Calu3 (cell line): ENCODE measurements at places on chromosomes 12 and 14. TPM values are rescaled to one million over a fixed set of nuclear protein-coding genes. Genes with fewer than 3 reads are reported as not detected.

Gene GLIPR1
- 27.7 and 38.5 TPM in 2 replicates for total RNA-seq

Gene TMEM106C
- 67.2 and 77.3 TPM in 2 replicates for total RNA-seq

Gene DAO
- total RNA-seq: not detected in 2 replicates

Gene TBK1
- 40.4 and 42.9 TPM in 2 replicates for total RNA-seq

GRCh38 chr12:74317078-74317601 is 220.5 kb upstream of the ATXN7L3B start:
- DNase-seq: peak; percentile 52

DNA sequence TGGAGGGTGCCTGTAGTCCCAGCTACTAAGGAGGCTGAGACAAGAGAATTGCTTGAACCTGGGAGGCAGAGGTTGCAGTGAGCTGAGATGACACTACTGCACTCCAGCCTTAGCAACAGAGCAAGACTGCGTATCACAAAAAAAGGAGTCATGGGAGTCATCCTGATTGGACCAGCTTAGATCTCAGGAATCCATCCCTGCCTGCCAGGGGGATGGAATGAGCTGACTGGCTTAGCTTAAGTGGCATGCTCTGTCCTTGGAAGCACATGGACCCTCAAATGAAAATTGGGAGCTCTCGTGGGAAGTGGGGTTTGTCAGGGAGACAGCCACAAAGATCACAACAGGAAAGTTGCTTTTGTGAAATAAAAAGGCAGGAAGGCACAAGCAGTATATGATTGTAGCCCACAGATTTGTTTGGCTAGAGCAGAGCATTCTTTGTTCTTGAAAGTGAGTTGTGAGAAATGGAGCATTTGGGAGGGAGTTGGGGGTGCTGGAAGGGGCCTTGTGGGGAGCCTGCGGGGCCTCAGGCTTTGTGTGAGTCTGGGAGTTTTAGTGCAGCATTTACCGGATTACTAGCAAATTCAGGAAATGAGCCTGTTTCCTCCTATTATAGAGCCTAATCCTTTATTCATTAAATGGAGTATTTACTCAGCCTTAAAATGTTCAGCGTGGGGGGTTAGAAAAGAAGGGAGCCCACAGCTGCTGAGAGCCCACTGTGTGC is 30.7 kb downstream of the DGLUCY start:
- DNase-seq: no peak

GRCh38 chr12:6306599-6307220 is 3.8 kb upstream of the PLEKHG6 start:
- DNase-seq: no peak

- no peak for DNase-seq
Measured at GRCh38 chr14:37709419-37710195, 114.2 kb downstream of the TTC6 start.

GRCh38 chr14:55721353-55721752 is 141.3 kb downstream of the KTN1 start:
- peak; percentile 55 for DNase-seq

DNA sequence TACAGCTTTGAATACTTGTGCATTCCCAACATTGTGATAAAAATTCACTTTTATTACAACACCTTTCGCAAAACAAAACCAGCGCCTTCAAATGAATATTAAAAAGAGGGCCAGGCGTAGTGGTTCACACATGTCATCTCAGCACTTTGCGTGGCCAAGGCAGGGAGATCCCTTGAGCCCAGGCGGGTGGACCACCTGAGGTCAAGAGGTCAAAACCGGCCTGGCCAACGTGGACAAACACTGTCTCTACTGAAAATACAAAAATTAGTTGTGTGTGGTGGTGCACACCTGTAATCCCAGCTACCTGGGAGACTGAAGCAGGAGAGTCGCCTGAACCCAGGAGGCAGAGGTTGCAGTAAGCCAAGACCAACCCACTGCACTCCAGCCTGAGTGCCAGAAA is 42.8 kb downstream of the HNRNPC start:
- no peak for DNase-seq

GRCh38 chr12:108254517-108255251 is 84.4 kb downstream of the CMKLR1 start:
- DNase-seq: no peak

DNA sequence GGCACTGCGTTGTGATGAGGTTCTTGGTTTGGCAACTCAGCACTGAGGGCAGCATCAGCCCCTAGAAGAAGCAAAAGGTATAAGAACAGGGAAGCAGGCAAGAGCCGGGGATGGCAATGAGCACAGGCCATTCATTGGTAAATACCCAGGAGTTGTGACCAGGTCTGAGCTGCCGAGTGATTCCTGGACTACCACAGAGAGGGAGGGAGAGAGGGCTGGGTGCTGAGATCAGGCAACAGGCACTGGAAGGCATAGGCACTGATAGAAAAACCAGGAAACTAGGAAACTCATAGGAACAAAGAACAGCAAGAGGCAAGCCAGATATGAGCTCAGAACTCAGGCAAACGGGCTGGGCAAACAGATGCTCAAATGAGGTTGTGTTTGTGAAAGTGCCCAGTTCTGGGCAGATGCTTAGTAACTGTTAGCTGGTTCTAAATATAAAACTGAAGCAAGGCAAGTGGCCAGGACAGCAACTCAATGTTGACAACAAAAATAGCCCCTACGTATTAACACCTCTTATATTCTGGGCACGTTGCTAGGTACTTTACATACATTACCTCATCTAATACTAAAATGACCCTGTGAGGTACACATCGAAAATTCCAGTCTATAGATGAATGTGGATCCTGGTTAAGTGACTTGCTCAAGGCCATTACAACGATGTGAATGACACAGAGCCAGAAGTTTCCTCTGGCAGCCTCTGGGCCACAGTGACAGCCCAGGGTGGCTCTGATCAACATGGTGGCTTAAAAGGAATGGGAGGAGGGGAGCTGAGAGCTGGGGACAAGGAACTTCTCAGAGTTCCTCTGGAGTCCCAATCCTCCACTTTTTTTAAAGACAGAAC is 121.1 kb downstream of the PRMT8 start:
- no peak for DNase-seq

DNA sequence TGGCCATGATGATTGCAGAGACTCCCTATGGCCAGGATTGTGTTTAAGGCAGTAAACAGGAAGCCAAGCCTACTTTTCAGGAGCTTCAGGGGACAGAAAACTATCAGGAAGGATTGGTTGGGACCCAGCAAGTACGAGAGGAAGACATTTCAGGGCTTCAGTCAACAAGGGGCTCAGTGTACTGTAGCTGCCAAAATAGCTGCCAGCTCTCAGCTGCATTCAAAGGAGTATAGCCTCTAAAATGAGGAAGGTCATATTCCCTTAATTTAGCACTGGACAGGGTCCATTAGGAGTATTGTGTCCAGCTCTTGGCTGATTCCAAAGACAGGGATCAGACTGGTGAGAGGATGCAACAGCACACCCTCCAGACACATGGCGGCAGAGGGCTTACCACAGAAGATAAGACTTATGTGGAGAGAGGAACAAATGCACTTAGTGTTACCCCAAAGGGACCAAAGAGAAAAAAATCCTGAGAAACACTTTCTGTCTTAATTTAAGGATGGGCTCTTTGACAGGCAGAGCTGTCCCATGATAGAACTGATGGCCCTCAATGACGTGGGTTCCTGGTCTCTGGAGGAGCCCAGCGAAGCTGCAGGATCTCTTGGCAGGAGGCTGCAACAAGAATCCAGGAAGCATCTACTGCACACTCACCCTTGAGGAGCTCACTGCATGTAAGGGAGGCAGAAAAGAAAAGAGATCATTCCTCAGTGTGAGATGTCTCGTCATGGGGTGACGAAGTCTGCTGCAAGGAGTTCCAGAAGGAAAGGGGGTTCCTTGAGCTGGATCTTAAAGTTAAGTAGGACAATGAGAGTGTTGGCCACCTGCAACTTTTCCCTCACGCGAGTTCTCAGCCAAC is 14.8 kb downstream of the BDKRB1 start:
- no peak for DNase-seq

DNA sequence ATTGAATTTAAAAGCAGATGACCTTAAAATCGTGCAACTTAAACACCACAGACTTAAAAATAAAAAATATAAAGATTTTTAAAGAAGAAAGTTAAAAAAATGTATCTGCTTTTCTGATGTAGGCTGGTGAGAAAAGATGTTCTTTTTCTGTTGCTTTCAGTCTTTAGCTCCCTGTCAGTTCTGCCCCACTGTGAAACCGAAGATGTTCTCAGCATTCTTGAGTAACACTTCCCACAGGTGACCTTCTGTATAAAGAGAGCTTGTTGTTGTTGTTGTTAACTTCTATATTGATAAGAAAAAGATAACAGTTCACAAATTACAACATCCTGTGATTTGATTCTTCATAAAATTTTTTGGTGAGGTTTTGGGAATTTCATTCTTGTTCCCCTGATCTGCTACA is 377.9 kb upstream of the RGS6 start:
- DNase-seq: no peak

DNA sequence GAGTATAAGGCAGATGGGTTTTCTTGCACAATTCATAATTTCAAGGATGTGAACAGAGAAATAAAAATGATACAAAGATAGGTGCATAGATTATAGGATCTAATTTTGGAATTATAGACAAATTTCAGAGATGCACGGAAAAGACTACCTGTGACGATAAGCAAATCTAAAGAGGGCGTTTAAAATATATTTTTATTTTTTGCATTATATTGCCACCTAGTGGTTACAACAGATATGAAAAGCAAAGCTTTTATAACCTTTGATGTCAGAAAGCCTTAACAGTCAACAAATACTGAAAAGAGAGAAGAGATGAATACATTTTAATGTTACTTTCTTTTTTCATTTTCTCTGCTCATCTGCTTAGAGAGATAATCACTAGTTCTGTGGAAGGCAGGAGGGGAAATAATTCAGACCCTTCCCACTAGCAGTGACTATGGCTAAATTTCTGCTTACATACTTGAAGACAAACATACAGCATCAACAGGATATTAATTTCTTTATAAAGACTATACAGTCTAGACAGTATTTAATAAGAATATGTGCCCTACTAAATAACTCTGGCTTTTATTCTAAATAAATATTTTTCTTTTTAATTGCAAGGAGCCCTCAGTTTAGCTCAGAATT is 46.3 kb downstream of the NTS start:
- DNase-seq: no peak
